CD4-positive, CD25-positive, alpha-beta regulatory T cell (primary cell): ENCODE measurements at places on chromosomes 2 and 18. TPM values are rescaled to one million over a fixed set of nuclear protein-coding genes. Genes with fewer than 3 reads are reported as not detected.

Gene COL6A3
- total RNA-seq, result 3.4 TPM

Gene EHBP1
- total RNA-seq, result 25.6 TPM

Gene FSHR
- total RNA-seq, result not detected

Gene CROCC2
- total RNA-seq, result not detected

Gene IL1F10
- not detected for total RNA-seq

Gene LPIN1
- 94.9 TPM for total RNA-seq

Gene OLA1
- 36.9 TPM for total RNA-seq

Gene TWIST2
- not detected for total RNA-seq

Gene ALMS1
- total RNA-seq, result 29.3 TPM

Gene GAREM1
- total RNA-seq, result 0.05 TPM

Gene ALLC
- not detected for total RNA-seq

Gene ARHGAP15
- total RNA-seq, result 261 TPM

Gene BOLL
- total RNA-seq, result not detected

Gene TUBA4B
- total RNA-seq, result not detected

Gene SCYGR4
- total RNA-seq, result not detected

Gene CAPN13
- not detected for total RNA-seq

Gene WNT6
- total RNA-seq, result not detected

Gene DCDC2C
- total RNA-seq, result not detected

Gene GLI2
- total RNA-seq, result not detected

Gene GTF2A1L
- not detected for total RNA-seq

Gene VAMP5
- total RNA-seq, result 54.8 TPM

Gene EFHD1
- 1.3 TPM for total RNA-seq

Gene GRHL1
- 1.8 TPM for total RNA-seq

Gene AOX1
- not detected for total RNA-seq

Gene MTCL1
- total RNA-seq, result 0.20 TPM

Gene CDH20
- total RNA-seq, result 0.25 TPM

Gene UCN
- 2.2 TPM for total RNA-seq

Gene SLC9A4
- total RNA-seq, result not detected

Gene COL4A3
- not detected for total RNA-seq

Gene HS1BP3
- total RNA-seq, result 13.6 TPM

Gene ERICH2
- total RNA-seq, result not detected

Gene C18orf63
- not detected for total RNA-seq

Gene PDE1A
- total RNA-seq, result not detected

Gene C2orf80
- not detected for total RNA-seq

Gene FEV
- total RNA-seq, result not detected

Gene DNAH7
- not detected for total RNA-seq

Gene CAPN14
- total RNA-seq, result 0.20 TPM

Gene UPP2
- not detected for total RNA-seq

Gene GNAL
- 0.76 TPM for total RNA-seq

Gene EMX1
- not detected for total RNA-seq

Gene SCYGR8
- total RNA-seq, result not detected

Gene ADCYAP1
- total RNA-seq, result not detected

Gene RGPD3
- 0.44 TPM for total RNA-seq

Gene FAM228A
- total RNA-seq, result not detected

Gene CCBE1
- total RNA-seq, result not detected

Gene GAL3ST2
- total RNA-seq, result 1.1 TPM

Gene CD302
- total RNA-seq, result 2.4 TPM

Gene DPP10
- total RNA-seq, result not detected

Gene SAG
- 1.7 TPM for total RNA-seq

Gene VWC2L
- total RNA-seq, result not detected
